Right forelimb (tissue), 1 donor: ENCODE measurements at places on chromosomes 3 and 15.

DNA sequence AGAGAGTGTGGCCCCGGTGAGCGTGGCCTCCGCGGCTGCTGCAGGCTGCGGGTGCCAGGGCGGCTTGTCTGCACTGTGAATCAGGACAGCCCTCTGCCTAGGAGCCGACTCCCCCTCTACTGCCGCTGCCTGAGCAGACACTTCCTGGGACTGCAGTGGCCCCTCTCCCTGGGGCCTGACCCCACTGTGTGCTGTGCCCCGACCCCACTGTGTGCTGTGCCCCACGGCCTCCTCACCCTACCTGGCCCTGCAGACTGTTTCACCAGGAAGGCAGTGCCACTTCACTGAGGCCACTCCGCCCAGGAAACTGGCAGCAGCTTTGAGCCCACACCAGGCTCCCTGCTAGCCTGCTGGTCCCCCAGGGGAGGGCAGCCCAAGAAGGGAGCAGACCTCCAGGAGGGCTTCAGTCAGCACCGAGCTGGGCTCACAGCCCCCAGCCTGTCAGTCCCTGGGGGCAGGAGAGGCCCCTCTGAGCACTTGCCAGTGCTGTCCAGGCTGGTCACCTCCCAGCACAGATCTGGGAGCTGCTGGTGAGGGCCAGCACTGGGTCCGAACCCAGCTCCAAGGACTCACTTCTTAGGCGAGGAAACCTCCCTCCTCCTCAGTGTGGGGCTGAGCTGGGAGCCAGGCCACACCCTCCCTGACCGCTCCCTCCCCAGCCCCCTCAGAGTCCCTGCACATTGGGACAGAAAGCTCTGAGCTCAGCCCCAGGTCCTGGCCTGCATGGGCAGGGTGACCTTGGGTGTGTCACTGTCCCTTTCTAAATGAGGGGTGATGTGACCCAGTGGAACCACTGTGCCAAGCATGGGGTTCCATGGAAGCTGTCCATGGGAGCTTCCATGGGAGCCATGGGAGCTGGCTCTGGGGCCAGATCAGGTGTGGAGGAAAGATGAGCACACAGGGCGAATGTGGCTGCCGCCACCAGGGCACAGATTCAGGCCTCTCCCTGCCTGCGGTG lies 56.8 kb downstream of the DNAJB8 start:
- DNase-seq, result no peak

- no peak for DNase-seq
Observed at GRCh38 chr3:157578181-157578580, 75.0 kb upstream of the VEPH1 start.

- no peak for DNase-seq
Observed at GRCh38 chr3:56694867-56695683, 12.0 kb upstream of the TASOR start.

DNA sequence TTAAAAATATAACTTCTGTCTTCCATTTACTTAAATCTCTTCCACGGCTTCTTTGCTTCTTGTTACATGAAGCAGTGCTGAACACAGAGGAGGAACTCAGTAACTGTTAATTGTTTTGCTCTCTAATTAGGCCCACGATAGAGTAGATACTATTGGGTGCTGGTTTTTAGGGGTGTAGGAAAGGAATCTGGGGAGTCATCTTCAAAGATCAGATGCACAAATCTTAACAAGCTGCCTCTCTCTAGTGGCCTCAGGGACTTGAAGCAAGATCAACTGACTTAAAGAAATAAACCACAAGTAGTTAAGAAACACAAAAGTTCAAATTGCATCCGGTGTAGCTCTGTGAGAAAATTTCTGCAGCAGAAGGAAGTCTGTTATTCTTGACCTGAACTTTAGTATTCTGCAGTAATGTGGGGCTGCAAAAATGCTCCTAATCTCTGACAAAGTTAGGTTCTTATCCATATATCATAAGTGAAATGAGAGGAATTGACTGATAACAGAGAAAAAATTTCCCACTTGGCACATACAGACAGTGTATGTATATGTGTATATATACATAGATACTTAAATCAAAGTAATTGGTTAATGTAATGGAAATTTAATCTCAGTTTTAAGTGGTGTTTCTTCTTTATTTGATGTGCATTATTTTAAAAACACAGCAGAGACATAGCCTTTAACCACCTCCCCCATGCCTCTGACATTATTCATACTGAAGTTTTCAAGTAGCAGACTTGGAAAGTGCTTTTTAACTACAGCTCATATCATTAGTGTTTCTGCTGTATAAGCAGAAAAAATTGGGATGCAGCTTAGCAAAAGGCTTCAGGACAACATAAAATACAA lies 51.8 kb downstream of the CHST2 start:
- DNase-seq, result no peak

DNA sequence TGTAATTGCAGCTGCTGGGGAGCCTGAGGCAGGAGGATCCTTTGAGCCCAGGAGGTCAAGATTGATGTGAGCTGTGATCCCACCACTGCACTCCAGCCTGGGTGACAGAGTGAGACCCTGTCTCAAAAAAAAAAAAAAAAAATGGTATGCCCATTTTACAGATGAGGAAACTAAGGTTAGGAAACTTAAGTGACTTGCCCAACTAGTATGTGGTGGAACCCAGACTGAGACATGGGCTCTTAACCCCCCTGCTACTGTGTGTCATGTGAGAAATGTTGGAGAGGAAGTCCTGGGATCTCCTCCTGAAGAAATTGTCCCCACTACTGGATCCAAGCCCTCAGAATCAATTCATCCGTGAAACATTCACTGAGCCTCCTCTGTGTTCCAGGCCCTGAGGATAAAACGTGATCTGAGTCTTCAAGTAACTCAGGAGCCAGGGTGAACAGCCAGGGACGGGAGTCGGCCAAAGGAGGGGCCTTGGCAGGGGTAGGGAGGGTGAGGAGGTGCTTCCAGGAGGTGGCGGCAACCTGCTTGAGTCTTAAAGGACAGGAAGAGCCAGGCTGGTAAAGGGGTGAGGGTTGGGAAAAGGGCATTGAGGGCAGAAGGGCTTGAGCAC lies 19.6 kb upstream of the RNU6-1 start:
- DNase-seq, result no peak

GRCh38 chr3:174336784-174337183 lies 522.4 kb upstream of the NAALADL2 start:
- no peak for DNase-seq

GRCh38 chr3:56253941-56254665 lies 214.2 kb downstream of the ERC2 start:
- DNase-seq, result no peak

- no peak for DNase-seq
Observed at GRCh38 chr3:147886879-147887278, 477.7 kb downstream of the ZIC1 start.

DNA sequence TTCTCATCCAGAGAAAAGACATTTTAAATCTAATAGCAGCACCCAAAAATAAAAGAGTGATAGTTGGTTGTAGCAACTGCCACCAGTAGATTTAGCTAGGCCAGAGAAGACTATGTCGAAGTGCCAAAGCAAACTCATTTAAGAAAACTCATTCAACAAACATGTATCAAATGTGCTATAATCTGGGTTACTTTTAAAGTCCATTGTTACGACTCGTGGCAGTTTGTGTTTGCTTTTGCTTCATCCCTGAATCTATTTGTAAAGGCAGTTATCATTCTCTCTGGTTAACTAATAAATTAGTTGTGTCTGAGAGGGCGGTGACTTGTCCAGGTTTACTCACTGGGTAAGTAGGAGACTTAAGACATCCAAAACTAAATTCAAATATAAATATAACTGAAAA lies 159.4 kb downstream of the ZIC4 start:
- DNase-seq, result no peak

DNA sequence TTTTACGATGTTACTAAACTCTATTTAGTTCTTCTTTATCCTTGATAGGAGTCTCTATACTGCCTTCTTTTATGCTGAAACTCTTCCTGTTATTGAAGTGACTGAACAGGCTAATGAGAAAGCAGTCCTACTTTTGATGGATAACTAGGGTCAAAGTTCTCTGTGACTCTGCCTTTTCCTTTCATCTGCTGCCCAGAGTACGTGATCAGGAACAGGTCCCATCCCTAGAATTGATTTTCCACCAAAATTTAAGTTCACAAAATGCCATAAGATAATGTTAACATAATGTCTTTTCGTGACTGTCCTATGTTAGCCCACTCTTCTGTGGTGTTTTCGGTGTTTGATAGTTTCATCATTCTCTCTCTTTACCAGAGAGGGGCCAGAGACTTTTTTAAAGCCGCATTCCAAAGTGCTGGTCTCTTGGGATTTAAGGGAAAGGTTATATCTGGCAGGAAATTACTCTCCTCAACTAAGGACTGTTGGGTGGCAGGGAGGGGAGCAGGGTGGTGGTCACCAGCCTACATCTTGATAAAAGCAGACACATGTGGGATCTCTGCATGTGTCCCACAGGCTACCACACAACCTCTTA lies 50.3 kb upstream of the PLXND1 start:
- DNase-seq, result no peak

DNA sequence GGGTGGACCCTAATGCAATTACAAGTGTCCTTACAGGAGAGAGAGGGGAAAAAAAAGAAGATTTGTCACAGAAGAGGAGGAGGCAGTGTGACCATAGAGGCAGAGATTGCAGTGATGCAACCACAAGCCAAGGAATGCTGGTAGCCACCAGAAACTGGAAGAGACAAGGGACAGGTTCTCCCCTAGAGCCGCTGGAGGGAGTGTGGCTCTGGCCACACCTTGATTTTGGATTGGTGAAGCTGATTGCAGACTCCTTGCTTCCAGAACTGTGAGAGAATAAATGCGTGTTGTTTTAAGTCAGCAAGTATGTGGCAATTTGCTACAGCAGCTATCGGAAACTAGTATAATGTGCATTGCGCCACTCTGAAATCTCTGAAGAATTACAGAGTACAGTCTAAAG lies 110.1 kb downstream of the SRGAP3 start:
- no peak for DNase-seq

DNA sequence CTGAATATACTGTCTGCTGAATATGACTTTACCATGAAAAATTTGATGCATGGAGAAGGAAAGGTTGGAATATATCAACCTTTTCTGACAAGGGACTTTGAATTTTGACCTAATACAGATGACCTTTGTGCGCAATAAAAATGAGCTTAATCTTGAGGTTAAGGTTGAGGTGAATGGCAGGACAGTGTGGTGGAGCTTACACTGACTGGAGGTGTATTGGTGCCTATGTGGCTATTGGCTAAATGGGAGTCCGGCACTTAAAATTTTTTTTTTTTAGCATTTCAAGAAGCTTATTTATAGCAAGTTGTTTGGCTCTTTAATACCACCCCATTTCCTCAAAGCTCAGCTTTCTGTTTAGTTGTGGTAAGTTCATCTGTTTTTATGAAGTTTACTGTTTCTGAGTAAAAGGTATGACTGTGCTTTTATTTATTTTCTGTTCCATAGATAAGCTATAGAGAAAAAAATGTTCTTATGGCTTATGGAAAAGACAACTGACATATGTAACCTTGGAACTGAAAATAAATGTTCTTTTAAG lies 15.2 kb downstream of the CDIN1 start:
- DNase-seq, result no peak

DNA sequence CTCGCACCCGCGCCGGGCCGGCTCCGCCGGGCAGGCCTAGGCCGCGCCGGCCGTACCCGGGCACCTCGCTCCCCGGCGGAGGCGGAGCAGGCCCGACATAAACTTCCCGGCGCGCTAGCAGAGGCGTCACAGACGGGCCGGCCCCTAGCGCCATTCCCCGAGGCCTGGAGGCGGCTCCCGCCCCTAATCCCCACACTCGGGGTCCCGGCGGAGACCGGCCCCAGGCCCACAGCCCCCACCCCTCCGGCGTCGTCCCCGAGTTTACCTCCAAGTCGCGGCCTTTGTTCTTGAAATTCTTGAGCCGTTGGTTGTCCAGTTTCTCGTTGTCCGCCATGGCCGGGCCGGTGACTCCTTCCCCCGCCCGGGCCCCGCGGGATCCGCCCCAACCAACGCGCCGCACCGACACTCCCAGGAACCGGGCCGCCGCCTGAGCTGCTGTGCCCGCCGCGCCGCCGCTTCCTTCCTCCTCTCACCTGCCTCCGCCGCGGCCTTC lies 376 bp downstream of the KPNA4 start:
- DNase-seq, result no peak

- no peak for DNase-seq
Observed at GRCh38 chr3:126049289-126050049, 34.5 kb downstream of the SLC41A3 start.

DNA sequence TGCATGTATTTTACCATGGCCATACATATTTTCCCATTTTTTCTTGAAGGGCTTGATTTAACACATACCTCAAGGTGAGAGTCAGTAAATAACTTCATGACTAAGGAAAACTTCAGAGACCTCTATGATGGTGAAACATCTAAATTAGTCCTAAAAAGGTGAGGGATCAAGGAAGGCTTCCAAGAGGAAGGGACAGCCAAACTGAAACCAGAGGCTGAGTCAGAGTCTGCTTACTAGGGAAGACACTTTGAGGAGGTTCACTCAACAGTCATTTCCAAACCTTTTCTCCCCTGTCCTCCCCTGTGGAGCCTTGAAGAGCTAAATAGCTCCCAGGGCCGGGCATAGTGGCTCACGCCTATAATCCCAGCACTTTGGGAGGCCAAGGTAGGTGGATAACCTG lies 206.6 kb downstream of the SHQ1 start:
- DNase-seq, result no peak

GRCh38 chr3:9117220-9117619 lies 132.2 kb downstream of the SRGAP3 start:
- DNase-seq, result no peak

DNA sequence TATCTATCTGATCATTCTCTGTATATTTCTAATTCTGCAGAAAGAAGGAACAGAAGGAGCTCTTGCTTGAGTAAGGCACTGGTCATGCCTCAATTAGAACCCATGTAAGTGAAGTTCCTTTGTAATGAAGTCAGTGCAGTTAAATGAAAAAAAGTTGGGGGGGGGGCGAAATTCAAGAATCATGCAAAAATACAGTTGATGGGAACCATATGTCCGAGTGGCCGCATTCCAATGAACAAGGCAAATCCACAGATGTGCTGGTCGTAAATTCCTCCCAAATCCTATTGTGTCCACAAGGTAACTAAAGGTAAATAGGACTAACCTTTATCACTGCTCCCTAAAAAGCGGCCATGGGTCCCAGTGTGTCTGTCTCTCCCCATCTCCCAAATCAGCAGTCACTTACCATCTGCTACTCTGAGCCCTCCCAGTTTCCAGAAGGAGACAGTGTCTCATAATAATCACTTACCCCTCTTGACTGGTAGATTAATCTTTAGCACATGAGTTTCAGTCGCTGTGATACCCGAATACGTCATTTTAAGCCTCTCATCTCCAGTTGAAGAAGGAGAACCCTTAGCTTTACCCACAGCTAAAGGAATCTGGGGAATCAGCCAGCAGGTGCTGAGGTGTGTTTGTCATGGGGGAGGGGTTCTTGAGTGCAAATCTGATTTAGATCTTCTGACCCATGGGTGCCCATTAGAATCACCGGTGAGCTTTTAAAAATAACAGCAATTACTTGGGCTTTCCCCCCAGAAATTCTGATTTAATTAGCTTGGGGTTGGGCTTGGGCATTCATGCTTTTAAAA lies 56.3 kb upstream of the EPHB3 start:
- DNase-seq, result peak; percentile 68

- no peak for DNase-seq
Observed at GRCh38 chr3:61264281-61264680, 13.0 kb upstream of the FHIT start.

DNA sequence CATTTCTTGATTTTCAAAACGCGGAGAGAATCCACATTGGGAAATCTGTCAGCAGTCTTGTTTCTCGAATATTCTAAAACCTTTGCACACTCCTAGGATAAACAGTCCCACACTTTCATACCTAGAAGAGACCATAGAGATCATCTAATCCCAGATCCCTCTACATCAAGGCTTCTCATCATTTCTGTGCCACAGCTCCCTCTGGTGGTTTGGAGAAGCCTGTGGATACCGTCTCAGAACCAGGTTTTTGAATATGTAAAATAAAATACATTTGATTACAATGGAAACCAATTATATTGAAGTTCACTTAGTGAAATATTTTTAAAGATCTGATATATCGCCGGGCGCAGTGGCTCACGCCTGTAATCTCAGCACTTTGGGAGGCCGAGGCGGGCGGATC lies 211.9 kb upstream of the GOLGA6L4 start:
- DNase-seq, result no peak
